Myocyte (in vitro differentiated cells): ENCODE measurements at places on chromosomes 7 and 10. TPM values are rescaled to one million over a fixed set of nuclear protein-coding genes. Genes with fewer than 3 reads are reported as not detected.

The GDF10 gene
- total RNA-seq = not detected in 2 replicates

The NKX6-2 gene
- total RNA-seq = not detected in 2 replicates

The ZNF655 gene
- 105 and 110 TPM in 2 replicates for total RNA-seq

The C10orf62 gene
- 0.62 TPM in 1 of 2 replicates, not detected in the other for total RNA-seq

The CALN1 gene
- not detected in 2 replicates for total RNA-seq

- DNase-seq = no peak
Measured at GRCh38 chr10:119344381-119344780, 137.0 kb downstream of the GRK5 start.

- DNase-seq = peak; percentile 15
Measured at GRCh38 chr10:96609510-96609909, 22.7 kb upstream of the TM9SF3 start.

DNA sequence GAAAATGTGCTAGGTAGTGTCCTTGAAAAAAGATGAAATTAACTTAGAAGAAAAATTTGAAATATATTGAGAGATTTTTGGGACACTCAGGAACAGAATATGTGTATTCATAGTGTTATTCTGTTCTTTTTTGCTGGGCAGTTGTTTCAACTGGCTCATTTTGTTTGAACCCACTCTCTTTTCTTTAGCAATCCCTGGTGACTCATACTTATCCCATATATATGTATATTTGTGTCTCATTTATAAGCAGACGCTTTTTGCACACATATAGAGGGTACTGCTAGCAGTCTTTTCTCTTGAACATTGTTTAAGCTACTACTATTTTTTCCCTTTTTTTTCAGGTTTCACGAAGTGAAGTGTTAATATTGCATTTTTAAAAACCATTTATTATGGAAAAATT lies 1.9 kb downstream of the EXOC6 start:
- DNase-seq = no peak

GRCh38 chr7:105178928-105179541 lies 165.0 kb downstream of the KMT2E start:
- no peak for DNase-seq

DNA sequence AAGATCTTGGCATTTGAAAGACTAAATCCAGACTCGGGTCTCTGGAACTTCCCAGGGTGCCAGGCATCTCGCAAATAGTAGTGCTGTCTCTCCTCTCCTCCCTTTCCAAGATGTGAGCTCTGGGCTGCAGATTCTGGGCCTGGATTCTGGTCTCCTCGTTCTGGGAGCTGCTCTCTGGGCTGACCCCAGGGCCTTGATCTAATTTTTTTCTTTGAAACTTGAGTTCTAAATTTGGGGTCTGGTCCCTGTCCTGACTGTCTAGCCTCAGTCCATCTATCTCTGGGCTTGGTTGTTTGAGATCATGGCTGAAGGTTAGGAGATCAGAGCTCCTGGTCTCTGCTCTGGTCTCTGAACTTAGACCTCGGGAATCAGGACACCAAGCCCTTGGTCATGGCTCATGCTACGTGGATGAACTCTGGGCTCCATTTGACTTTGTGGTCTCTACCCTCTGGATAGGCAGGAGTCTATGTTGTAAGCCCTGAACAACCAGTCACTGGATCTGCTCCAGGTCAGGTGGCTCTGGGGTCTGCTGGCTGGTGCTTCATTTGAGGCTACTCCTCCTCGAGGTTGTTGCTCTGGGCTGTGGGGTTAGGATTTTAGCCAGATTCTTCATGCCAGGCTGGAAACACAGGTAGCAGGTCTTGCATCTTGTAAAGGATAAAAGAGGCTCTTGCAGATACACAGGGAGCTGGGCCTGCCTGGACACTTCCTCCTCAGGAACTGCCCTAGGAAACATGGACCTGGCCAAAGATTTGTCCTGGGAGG lies 8.0 kb upstream of the MBL2 start:
- DNase-seq = no peak

DNA sequence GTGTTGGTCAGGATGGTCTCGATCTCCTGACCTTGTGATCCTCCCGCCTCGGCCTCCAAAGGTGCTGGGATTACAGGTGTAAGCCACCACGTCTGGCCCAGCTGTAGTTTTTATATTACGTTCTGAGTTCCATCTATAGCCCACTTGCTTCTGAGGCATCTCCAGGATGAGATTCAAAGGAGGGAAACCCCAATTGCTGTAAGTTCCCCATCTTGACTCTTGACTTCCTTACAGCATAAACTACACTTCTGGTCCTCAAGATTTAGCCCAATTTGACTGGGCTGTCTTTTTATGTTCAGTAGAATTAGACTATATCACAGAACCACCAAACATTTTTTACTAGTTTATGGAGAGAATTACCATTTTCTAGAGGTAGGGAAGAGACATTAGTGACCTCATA lies 44.3 kb downstream of the CCM2 start:
- DNase-seq = no peak

- no peak for DNase-seq
Measured at GRCh38 chr10:121965996-121966395, 9.0 kb downstream of the NSMCE4A start.

DNA sequence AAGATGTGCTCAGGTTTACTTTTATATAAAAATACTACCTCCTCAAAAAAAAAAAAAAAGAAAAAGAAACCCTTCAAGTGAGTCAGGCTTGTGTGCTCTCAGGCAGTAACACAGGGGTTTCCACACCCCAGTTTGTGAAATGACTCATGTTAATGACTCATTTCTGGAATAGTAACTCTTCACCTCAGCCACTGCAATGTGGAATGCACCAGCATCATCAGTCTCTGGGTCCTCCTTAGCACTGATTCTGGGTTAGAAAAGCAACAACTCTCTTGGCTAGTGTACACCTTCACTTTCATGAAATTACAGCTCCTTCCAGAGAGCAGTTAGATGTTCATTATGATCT lies 110.6 kb downstream of the EMX2 start:
- DNase-seq = peak; percentile 48

- no peak for DNase-seq
Measured at GRCh38 chr10:63128443-63128842, 4.7 kb upstream of the NRBF2 start.

DNA sequence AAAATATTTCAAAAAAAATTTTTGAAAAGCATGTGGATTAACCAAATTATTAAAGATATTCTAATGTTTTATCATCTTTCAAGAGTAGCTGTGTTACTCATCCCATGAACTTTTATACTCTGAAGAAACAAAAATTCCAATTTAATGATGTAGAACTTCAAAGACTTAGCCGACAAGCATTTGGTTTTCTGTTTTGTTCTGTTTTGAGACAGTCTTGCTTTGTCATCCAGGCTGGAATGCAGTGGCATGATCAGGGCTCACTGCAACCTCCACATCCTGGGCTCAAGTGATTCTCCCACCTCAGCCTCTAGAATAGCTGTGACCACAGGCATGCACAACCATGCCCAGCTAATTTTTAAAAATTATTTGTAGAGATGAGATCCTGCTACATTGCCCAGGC lies 17.8 kb upstream of the LCOR start:
- peak; percentile 61 for DNase-seq

DNA sequence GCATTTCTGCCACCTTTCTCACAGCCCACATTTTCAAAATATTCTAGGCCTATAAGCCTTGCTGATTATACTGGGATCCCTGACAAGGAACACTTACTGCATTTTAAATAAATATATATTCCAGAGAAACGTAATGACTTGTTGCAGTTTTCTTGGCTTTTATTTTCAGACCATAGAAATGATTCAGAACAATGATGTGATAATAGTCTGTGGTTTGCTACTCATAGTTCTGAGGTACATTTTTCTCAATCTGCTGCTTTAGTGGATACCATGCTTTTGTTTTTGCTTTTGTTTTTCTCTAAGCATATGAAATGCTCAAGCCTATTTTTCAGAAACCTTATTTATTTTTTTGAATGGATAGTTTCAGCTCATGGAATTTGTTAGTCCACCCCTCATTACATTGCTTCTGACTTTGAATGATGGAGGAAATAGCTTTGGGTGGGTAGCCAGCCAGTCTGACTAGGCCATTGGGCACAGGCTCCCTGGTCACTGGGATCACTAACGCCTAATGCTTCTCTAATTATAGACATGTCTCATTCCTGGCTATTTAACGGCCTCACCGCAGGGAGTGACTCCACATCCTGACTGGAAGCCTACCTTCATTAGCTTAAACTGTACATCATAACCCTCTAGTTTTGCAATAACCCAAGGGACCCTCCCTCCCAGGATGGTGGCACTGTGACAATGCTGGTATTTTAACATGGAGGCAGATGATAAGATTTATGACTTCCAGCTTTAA lies 66.1 kb downstream of the MBL2 start:
- peak; percentile 81 for DNase-seq

- no peak for DNase-seq
Measured at GRCh38 chr10:103367379-103367781, 396 bp upstream of the TAF5 start.

DNA sequence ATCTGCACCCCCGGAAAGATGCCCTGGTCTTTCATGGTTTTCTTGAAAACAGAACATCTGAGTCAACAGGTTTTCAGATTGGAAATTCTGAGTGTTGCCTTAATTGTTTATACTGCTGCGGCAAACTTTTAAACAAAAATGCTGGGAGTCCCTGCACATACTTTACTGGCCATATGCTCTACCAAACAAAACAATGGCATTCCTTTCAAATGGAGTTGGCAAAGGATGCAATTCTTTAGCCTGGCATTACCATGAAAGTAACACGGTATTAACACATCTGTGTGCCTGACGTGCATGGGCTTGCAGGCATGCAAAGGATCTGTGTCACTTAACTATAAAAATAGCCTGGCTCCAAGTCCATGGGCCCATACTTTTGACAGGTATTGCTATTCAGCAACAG lies 4.2 kb downstream of the INHBA start:
- peak; percentile 20 for DNase-seq

DNA sequence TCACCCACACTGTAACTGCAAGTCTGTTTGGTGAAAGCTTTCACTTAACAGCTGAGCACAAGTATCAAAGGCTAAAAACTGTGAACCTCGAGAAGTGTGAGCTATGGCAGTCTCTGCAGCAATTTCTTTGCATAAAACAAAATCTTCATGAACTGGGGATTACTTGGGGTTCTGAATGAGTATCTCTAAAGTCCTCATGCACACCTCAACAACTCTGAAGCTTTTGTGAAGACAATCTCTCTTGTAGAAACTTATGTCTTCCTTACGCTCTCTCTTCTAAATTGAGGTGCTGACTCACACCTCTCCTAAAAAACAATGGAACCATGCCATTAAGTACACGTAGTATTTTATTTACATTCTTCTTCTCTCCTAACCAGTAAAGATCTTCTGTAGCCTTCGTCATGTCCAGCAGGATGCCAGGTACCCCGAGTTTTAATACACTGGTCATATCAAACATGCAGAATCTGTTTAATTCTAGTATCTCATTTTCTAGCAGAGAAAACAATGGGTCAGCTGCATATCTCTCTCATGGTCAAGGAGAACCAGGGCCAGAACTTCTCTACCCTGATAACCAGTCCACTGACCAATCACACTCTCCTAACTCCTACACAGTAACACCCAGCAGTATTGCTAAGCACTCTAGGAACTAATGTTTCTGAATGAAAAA lies 76.9 kb downstream of the UBE2H start:
- peak; percentile 43 for DNase-seq

DNA sequence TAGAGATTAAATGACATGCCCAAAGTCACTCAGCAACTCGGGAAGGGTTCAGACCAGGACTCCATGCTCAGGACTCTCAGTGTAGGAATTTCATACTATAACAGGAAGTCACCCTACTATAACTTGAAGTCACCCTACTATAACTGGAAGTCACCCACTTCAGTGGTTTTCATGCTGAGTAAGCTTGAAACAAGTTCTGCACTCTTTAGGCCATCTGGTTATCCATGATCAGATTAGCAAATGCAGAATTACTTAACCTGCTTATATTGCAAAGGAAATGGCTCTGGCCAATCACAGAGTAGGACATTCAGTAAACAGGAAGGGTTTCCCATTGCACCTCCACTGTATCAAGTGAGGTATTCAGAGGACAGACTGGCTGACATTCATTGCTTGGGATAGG lies 1240.4 kb downstream of the GATA3 start:
- DNase-seq = no peak

DNA sequence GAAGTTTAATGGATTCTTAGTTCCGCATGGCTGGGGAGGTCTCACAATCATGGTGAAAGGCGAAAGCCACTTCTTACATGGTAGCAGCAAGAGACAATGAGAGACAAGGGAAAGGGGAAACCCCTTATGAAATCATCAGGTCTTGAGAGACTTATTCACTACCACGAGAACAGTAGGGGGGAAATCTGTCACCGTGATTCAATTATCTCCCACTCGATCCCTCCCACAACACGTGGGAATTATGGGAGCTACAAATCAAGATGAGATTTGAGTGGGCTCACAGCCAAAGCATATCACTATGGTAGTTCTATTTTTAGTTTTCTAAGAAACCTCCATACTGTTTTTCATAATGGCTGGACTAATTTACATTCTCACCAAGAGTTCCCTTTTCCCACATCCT lies 36.7 kb downstream of the SPAM1 start:
- DNase-seq = peak; percentile 24
